ENCODE measurements at places on chromosomes 6 and 20. TPM values are rescaled to one million over a fixed set of nuclear protein-coding genes. Genes with fewer than 3 reads are reported as not detected.
A peak's percentile ranks its signal among the peaks of the same experiment; 100 is the strongest.

DNA sequence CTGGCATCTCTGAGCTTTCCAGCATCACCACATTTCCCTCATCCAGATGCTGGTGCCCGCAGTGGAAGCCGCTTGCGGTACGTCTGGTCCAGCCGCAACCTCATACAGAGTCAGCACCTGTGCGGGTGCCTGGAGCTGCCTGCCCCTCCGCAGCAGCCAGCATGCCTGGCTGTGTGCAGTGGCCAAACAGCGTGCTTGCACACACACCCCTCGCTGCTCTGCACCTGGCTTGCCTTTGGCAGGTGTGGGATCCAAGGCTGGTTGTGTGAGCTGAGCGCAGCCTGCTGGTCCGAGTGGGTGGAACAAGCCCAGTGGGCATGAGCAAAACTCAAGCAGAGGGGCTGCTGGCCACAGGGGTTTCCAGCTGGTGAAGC, 3.1 kb upstream of the HINT3 start:
- H3K36me3 ChIP-seq, result no peaks in the 10 kb centered on the region
- no peak for DNase-seq
- H3K27ac ChIP-seq, result no peak overlapping the region
- no peaks in the 10 kb centered on the region for H3K27me3 ChIP-seq

- H3K27me3 ChIP-seq, result peaks cover 29% of the 10 kb centered on the region
- H3K36me3 ChIP-seq, result no peaks in the 10 kb centered on the region
- no peak for DNase-seq
- H3K27ac ChIP-seq, result no peak overlapping the region
- peaks cover 6% of the 10 kb centered on the region for H3K4me1 ChIP-seq
- no peak overlapping the region for H3K4me3 ChIP-seq
These were observed 34.3 kb downstream of the KCNB1 start for GRCh38 chr20:49447946-49448809.

GRCh38 chr6:10190042-10190441, 224.8 kb downstream of the TFAP2A start:
- no peaks in the 10 kb centered on the region for H3K27me3 ChIP-seq
- no peak for DNase-seq
- peaks cover 17% of the 10 kb centered on the region for H3K4me1 ChIP-seq
- no peak overlapping the region for H3K4me3 ChIP-seq
- no peaks in the 10 kb centered on the region for H3K36me3 ChIP-seq
- H3K27ac ChIP-seq, result no peak overlapping the region

GRCh38 chr6:25050356-25050755, 114.6 kb upstream of the RIPOR2 start:
- H3K27me3 ChIP-seq, result no peaks in the 10 kb centered on the region
- no peak for DNase-seq
- H3K36me3 ChIP-seq, result no peaks in the 10 kb centered on the region

GRCh38 chr6:125826695-125827463, 36.1 kb downstream of the NCOA7 start:
- peaks cover 16% of the 10 kb centered on the region for H3K4me1 ChIP-seq
- peaks cover 6% of the 10 kb centered on the region for H3K36me3 ChIP-seq
- no peak overlapping the region for H3K4me3 ChIP-seq
- DNase-seq, result no peak
- H3K27me3 ChIP-seq, result no peaks in the 10 kb centered on the region

- H3K27me3 ChIP-seq, result no peaks in the 10 kb centered on the region
- DNase-seq, result no peak
- H3K4me1 ChIP-seq, result peaks cover 17% of the 10 kb centered on the region
- H3K27ac ChIP-seq, result no peak overlapping the region
These were observed 5.7 kb upstream of the NECAB3 start for GRCh38 chr20:33679758-33680485.

GRCh38 chr20:45258664-45259063, 4.3 kb upstream of the SLPI start:
- no peak overlapping the region for H3K4me3 ChIP-seq
- no peak overlapping the region for H3K27ac ChIP-seq
- no peak for DNase-seq
- H3K36me3 ChIP-seq, result no peaks in the 10 kb centered on the region

GRCh38 chr6:116580198-116580597, 8.9 kb downstream of the RWDD1 start:
- peaks cover 19% of the 10 kb centered on the region for H3K36me3 ChIP-seq
- peak overlapping the region; percentile 1 for H3K27ac ChIP-seq
- peaks cover 2% of the 10 kb centered on the region for H3K4me1 ChIP-seq
- DNase-seq, result no peak
- H3K27me3 ChIP-seq, result no peaks in the 10 kb centered on the region

DNA sequence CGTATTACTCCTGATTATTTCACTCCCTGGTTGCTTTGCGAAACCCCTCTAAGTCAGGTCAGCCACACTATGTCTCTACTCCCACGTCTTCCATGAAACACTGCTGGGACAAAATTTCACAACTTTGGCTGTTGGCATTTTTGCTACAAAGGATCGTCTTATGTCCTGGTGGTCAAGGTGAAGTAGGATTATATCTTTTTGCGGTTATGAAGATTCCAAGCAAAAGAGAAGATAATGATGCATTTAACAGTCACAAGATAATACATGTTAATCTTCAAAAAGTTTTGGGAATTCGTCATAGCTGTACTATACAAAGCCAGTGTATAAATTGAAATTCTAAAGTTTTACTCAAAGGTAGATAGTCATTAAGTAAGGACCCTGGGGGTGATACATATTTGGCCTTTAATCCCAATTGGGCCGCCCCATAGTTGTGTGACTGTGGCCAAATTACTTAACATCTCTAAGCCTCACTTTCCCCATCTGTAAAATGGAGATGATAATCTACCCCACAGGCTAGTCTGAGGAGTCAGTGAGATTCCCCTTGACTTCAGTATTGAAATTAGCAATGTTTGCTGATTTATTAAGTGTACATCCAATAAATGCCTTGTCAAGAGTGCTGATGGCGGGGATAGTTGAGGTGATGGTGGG, 212.1 kb downstream of the ARID1B start:
- H3K4me1 ChIP-seq, result peaks cover 35% of the 10 kb centered on the region
- no peak overlapping the region for H3K4me3 ChIP-seq
- no peaks in the 10 kb centered on the region for H3K27me3 ChIP-seq

DNA sequence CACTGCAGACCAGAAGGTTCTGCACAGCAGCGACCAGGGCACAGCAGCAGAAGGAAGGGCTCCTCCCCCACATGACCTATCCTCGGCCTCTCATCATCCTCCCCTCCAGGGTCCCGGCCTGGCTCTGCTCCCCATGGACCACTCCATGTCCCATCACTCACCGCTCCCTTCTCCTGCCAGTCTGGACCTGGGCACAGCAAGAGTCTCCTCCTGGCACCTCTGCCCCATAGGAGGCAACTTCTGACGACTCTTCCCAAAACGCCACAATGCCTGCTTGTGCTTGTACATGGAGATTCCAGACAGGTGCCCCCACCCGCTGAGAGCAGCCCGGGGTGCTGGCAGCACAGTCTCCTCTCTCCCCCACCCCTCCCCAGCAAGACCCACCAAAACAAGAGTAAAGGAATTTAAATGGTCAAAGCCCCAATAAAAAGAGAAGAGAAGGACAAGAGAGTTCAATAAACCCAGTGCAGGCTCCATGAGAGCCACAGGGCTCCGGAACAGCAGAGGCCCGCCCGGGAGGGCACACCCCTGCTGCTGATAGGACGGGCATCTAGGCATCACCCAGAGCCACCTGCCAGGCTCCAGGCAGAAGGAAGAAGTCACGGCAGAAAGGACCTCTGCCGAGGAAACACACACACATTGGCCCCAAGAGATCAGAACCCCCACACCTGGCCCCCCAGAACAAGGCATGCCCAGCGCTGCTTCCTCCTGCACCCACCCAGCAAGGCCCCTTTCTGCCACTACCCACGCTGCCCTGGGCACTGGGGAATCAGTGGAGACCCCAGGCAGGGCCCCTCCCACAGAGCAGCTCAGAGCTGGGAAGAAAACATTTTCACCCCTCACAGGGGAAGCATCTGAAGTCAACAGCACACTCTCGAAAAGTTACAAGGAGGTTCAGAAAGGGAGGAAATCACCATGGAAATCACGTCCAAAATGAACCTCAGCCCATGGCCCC, 15.2 kb downstream of the TAF4 start:
- H3K36me3 ChIP-seq, result peaks cover 5% of the 10 kb centered on the region
- H3K4me1 ChIP-seq, result peaks cover 17% of the 10 kb centered on the region
- no peaks in the 10 kb centered on the region for H3K27me3 ChIP-seq
- no peak overlapping the region for H3K4me3 ChIP-seq
- peak overlapping the region; percentile 48 for H3K27ac ChIP-seq
- DNase-seq, result no peak

- H3K4me3 ChIP-seq, result no peak overlapping the region
- DNase-seq, result no peak
- peaks cover 19% of the 10 kb centered on the region for H3K4me1 ChIP-seq
- no peaks in the 10 kb centered on the region for H3K36me3 ChIP-seq
- H3K27me3 ChIP-seq, result no peaks in the 10 kb centered on the region
These were observed 122.5 kb upstream of the BMP2 start for GRCh38 chr20:6644813-6645628.

GRCh38 chr6:137692806-137693205, 174.3 kb upstream of the TNFAIP3 start:
- no peak overlapping the region for H3K27ac ChIP-seq
- H3K36me3 ChIP-seq, result no peaks in the 10 kb centered on the region
- no peaks in the 10 kb centered on the region for H3K27me3 ChIP-seq
- DNase-seq, result no peak
- H3K4me1 ChIP-seq, result peaks cover 15% of the 10 kb centered on the region

GRCh38 chr20:63495741-63496595, 2.9 kb downstream of the EEF1A2 start:
- H3K4me3 ChIP-seq, result peak overlapping the region; percentile 34
- H3K4me1 ChIP-seq, result peaks cover 4% of the 10 kb centered on the region
- peak; percentile 73 for DNase-seq
- H3K27me3 ChIP-seq, result peaks cover 47% of the 10 kb centered on the region

- H3K36me3 ChIP-seq, result no peaks in the 10 kb centered on the region
- H3K4me3 ChIP-seq, result peak overlapping the region; percentile 30
- no peak for DNase-seq
- peaks cover 91% of the 10 kb centered on the region for H3K27me3 ChIP-seq
- peaks cover 19% of the 10 kb centered on the region for H3K4me1 ChIP-seq
These were observed 1.9 kb upstream of the TBX18 start for GRCh38 chr6:84766118-84766798.

- H3K27me3 ChIP-seq, result no peaks in the 10 kb centered on the region
- no peak overlapping the region for H3K27ac ChIP-seq
- H3K36me3 ChIP-seq, result no peaks in the 10 kb centered on the region
These were observed 539.3 kb upstream of the ID4 start for GRCh38 chr6:19297880-19298279.

DNA sequence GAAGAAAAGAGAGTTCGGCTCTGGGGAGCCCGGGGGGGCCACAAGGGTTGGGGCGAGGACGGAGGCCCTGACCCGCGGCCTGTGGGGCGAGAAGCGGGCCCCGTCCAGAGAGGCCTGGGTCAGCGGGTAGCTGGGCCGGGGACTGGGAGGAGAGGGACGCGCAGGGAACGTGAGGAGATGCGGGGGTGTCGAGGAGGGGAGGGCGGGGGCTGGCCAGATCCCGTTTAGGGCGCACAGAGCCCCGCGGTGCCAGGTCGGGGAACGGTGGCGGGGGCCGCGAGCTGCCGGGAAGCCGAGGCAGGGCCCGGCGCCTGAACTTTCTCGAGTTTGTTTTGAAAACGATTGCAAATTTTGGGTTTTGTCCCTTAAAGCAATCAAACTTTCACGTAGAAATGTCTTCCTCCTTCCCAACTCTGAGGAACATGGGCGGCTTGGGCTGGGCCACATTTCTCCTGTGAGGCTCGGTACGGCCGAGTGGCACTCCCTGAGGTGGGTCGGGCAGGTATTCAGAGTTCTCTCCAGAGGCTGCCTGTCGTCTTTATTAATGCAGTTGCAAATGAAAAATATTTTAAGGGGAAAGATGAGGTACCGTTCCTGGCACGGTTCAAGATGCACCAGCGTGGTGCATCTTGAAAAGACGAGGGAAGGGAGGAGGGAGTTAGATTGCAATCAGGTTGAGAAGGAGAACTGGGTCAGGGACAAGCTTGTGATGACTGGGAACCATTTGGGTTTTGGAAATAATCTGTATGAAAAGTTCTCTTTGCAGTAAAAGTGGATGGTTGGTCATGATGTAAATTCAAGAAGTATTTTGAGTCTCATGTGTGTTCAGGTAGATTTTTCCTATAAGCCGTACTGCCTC, 972 bp downstream of the RNF8 start:
- peak overlapping the region; percentile 92 for H3K27ac ChIP-seq
- peak overlapping the region; percentile 96 for H3K4me3 ChIP-seq
- no peaks in the 10 kb centered on the region for H3K27me3 ChIP-seq

DNA sequence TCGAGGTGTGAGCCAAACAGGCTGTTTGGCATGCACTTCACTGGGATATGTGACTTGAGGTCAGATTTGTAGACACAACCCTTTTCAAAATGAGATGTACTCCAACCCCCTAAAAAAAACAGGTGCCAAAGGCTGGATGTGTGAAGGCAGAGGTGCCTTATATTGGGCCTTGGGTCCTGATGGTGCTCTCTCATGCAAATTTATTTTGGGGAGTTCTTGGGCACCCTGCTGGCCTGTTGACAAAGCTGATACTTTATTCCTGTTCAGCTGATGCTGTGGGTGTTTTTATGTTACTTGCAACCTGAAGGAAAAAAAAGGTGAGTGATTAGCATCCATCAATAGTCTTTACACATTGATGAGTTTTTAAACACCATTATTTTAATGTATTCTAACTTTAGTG, 121.5 kb downstream of the DNAH8 start:
- H3K4me3 ChIP-seq, result no peak overlapping the region
- no peak for DNase-seq
- H3K36me3 ChIP-seq, result no peaks in the 10 kb centered on the region
- H3K27me3 ChIP-seq, result peaks cover 4% of the 10 kb centered on the region
- no peaks in the 10 kb centered on the region for H3K4me1 ChIP-seq

DNA sequence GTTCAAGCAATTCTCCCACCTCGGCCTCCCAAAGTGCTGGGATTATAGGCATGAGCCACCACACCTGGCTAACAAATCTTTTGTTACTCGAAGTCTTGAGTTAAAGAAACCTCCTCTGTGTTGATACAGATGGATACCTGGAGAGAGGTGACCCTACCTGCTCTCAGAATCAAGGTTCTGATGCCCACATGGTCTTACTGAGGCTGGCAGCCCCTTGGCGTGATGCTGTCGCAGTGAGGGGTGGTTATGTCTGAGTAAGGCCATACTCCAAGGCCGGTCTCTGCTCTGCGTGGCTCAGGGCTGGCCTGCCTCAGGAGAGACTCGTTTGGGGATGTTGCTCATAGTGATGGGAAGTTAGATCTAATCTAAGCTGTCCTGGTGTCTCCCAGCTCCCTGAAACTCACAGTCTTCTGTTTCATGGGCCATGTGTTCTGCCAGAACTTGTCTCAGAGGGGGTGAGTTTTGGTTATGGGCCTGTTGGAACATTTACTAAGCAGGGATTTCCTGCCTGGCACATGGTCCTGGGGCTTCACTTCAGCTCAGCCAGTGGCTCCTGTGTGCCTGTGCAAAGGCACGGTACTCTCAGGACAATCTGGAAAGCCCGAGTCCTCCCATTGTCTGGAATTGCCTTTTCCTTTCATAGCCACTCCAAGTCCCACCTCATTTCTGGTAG, 17.5 kb upstream of the TRAF3IP2 start:
- H3K36me3 ChIP-seq, result no peaks in the 10 kb centered on the region
- H3K27ac ChIP-seq, result no peak overlapping the region
- no peak for DNase-seq
- peaks cover 8% of the 10 kb centered on the region for H3K4me1 ChIP-seq
- no peaks in the 10 kb centered on the region for H3K27me3 ChIP-seq
- no peak overlapping the region for H3K4me3 ChIP-seq

FUT9 gene
- total RNA-seq, result 2.7 TPM

DNMT3B gene
- total RNA-seq, result 7.5 TPM

C20orf202 gene
- total RNA-seq, result 0.27 TPM

PNRC1 gene
- total RNA-seq, result 190 TPM

HRH3 gene
- total RNA-seq, result not detected

SOX4 gene
- total RNA-seq, result 223 TPM

YWHAB gene
- total RNA-seq, result 114 TPM

KIF25 gene
- total RNA-seq, result 1.6 TPM

NCR2 gene
- not detected for total RNA-seq

GRIK2 gene
- total RNA-seq, result 2.9 TPM

OPRL1 gene
- total RNA-seq, result 2.2 TPM

PTP4A1 gene
- 47.0 TPM for total RNA-seq

Measured in mesothelial cell of epicardium (in vitro differentiated cells).